ENCODE measurements at places on chromosomes 7 and 10.

DNA sequence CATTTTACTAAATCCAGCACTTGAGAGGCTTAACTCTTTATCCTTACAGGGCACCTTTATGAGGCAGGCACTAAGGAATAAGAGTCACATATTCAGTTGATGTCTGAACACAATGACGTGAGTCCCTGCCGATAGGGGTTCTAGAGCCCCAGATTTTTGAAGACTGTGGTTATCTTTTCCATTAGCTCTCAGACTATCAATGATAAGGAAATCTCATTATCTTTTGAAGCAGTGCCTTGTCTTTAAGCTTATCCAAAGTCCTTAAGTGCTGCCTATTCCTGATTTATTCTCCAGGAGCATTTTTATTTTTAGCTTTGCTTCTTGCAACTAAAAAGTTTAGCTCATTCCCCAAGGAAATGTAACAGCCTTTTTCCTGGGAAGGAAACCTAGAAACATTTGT, 444.1 kb upstream of the LRRN3 start:
- no peak for DNase-seq

GRCh38 chr10:99450156-99450555, 19.7 kb upstream of the GOT1 start:
- DNase-seq = no peak

- DNase-seq = no peak
These were observed 19.2 kb downstream of the ANTXRL start for GRCh38 chr10:46305986-46306385.

GRCh38 chr7:107322015-107322414, 147.8 kb upstream of the GPR22 start:
- no peak for DNase-seq

DNA sequence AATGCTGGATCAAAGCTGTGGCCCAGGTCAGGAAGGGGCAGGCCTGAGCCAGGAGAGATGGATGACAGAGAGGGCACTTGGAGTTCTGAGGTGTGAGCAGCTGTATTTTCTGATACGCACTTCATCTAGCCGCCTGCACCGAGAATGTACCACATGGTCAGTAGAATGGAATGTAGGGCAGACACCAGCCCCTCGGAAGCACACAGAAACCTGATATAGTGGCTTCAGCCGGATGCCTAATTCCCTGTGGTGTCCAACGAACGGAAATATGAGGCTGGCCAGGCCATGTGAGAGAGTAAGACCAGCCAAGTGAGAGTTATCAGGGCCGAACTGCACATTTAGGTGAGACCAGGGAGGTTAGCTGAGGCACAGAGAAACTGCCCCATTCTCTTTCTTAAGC, 46.7 kb upstream of the PLCE1 start:
- DNase-seq = no peak

DNA sequence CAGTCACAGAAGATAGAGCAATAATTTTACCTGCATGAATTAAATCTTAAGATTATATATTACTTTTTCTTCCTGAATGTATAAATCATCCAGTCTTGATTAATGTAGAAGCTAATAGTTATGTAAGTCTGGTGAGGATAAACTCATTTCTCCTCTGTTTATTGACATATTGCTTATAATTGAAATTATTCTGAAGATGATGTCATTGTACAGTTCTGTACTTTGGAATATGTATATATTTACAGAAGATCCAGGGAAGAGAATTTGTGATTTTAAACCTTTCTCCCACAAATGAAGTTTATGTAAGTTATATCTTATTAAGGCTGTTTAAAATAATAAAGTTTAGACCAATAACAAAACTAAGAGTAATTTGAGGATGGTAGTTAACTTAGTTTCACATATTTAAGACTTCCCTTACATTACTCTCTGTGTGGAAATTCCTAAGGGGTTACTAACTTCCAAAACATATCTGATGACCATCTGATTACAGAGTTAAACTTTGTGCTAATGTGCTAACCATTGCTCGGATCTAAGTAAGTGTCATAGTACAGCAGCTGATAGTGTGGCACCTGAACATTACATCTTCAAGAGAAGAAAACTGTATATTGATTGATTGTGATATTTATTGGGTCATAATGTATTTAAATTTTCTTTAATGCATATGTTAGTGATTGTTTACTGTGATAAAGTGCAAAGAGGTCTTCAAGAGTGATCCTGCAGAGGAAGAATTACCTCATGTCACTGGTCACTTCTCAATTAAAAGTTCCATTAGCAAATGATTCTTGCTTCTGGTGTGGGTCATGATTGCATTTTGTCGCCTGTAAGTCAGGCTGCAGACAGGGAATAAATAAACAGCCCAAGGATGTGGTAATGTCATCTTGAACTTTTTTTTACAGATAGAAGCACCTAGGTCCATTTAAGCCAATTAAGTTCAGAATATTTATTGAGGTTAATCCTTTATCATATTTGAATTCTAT, 96.9 kb downstream of the UBE3C start:
- no peak for DNase-seq

DNA sequence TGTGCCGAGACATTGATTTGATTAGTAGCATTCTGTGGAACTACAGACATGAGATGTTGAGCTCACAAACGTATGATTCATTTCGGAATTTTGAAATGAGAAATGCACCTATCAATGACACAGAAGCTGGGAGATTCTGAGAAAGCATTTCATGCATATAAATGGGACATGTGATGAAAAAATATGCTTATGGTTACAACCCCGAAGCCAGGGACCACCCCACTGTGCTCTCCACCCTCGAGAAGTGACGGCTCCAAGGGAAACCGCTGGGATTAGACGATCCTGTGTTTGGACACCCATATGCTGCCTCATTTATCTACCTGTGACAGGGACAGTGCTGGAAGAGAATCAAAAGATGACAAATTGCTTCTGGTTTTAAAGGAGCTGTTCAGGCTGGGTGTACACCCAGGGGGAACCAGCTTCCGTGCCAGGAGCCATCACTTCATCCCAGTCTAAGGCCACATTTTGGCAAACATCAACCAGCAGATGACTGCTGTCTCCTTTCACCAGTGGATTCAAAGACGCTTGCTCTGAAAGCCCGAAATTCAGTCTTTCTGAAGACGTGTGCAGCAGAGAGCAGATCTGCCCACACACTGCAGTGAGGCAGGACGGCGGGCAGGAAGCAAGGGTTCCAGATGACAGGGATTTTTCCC, 109.9 kb downstream of the ATXN7L1 start:
- no peak for DNase-seq
